ENCODE measurements at places on chromosomes 2 and 18.

- DNase-seq = no peak
Measured at GRCh38 chr2:120765678-120766469, 30.2 kb downstream of the GLI2 start.

GRCh38 chr2:69491864-69492263 lies 54.6 kb upstream of the NFU1 start:
- no peak for DNase-seq

DNA sequence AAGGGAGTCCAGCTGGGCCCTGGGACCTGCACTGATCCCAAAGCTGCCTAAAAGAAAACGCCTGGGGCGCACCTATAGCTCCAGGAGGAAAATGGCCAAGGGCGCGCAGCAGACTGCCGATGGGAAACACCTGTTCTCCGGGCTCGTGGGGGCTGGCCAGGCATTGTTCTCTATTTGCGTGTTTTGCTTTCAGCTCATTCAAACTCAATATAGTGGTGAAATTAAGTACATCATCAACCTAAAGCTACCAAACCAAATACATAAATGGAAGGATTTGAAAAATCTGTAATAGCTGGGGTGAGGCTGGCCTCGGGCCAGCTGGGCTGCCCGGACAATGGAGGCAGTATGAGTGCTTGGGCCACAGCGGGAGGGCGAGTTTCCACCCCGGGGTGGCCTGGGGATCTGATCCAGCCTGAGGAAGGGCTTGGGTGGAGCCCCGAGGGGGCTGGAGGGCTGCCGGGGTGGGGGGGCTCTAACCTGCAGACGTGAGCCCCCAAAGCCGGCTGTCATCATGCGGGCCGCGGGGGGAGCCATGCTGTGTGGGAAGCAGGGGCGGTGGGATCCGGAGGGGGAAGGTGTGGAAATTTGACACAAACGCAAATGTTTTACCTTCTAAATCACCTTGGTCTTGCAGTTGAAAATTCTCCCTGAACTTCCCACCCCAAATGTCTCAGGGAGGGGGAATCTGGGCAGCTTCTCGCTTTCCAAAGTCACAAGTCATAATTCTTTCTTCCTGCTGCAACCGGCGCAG lies 77.6 kb downstream of the ASB1 start:
- no peak for DNase-seq

DNA sequence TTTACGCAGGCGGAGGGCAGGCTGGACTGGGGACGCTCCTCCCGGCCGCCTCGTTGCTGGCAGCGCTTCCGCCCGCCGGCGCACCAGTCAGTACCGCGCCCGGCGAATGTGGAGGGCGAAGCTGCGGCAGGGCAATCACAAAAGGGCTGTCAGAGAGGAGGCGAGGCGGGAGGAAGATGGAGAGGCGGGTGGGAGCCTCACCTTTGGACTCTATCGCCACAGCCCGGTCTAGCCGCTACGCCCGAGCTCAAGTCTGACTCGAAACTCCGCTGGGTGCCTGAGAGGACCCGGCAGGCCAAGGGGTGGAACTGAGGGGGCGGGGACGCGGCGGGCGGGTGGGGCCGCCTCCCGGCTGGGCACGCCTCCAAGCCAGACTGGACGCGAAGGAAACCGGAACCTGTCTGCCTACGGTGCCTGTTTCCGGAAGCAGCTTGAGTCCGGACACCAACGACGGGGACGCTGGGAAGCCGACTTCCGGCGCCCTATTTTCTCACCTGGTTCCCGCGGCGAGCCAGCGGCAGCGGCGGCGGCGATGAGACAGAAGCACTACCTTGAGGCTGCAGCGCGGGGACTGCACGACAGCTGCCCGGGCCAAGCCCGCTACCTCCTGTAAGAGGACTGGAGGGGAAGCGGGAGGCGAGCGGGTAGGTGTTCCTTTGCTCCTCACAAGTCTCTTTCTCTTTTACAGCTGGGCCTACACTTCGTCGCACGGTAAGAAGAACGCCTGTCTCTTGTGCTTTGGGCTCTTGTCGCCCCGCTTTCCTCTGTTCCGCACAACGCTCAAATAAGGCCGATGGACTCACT lies at the start of gene RMP24:
Gene RMP24 (plus strand): TSS at position 483 of the 804 bp plus-strand sequence.
- DNase-seq = peak; percentile 91

GRCh38 chr2:229725716-229726574 lies 11.6 kb upstream of the DNER start:
- DNase-seq = no peak

- DNase-seq = no peak
Measured at GRCh38 chr2:10344105-10345066, 41.7 kb downstream of the HPCAL1 start.

- DNase-seq = no peak
Measured at GRCh38 chr2:105886029-105886454, 141.3 kb downstream of the NCK2 start.

DNA sequence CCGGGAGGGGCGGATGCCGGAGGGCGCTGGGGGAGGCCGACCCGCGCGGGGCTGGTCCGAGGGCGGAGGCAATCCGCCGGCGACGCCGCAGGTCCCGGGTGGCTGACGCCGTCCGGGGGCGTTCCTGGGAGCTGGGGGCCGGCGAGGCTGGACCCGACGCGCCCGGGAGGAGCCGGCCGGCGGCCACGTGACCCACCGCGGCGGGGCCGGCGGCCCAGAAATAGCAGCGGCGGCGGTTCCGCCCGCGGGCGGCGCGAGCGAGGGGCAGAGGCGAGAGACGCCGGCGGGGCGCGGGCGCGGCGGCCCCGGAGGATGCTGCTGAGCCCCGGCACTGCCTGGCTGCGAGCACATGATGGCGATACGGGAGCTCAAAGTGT lies at the start of gene RAB31:
Gene RAB31 (plus strand): TSS at position 245 of the 377 bp plus-strand sequence. CDS start 105 bp downstream, at position 350.
- no peak for DNase-seq

DNA sequence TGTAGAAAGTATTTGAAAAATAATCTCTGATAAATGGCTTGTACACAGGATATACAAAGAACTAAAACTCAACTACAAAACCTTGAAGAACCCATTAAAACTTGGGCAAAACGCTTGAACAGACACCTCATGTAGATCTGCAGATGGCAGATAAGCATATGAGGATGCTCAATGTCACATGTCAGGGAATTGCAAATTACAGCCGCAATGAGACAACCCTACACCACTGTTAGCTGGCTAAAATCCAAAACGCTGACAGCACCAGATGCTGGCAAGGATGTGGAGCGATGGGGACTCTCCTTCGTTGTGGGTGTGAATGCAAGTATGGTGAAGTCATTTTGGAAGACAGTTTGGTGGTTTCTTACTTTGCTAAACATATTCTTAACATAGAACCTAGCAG lies 53.7 kb downstream of the SNTG2 start:
- DNase-seq = no peak

GRCh38 chr2:129275706-129276105 lies 703.8 kb upstream of the RAB6C start:
- DNase-seq = no peak

DNA sequence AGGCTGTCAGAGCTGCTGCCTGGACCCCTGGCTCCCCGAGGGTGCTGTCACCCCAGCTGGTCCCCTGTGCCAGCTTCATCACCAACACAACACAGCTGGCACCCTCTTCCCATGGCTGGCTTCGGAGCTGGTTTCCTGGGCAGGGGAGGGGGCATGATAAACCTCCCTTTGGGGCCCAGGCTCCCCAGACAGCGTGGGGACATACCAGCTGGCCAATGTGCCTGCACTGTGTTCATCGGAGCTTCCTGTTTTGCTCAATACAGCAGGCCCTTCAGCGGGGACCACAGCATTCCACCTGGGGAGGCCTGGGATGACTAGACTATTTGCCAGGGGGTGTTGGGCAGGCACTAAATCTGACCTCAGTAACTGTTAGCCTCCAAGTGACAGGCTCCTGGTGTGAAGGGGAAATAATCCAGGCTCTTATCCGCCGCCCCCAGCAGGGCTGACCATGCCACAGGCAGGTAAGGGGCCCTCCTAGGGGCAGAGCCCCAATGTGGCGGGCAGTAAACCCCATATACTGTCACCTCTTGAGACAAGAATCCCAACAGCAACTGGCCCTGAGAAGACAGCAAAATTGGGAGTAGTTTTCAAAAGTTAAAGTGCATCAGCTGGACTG lies 44.6 kb downstream of the EMX1 start:
- no peak for DNase-seq

GRCh38 chr18:49098386-49098785 lies 147.6 kb upstream of the SMAD7 start:
- no peak for DNase-seq
